ENCODE measurements at places on chromosomes 7 and 10.

DNA sequence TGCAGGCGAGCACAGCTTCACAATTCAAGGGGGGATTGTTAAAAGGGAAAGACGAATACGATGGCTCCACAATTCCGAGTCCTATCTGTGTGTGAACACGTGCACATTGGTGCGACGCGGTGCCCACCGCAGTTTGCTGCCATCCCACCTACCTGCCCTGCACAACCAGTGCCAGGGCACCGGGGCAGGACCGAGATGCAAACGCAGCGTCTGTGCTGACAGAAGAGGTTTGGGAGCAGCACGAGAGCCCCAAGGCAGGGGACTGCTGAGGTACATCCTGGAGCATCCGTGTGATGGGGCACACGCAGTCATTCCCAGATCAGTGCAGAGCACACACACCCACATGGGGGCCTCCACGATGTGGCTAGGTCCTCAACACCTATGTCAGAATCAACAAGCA, 221.3 kb downstream of the DNAJB6 start:
- DNase-seq, result no peak

DNA sequence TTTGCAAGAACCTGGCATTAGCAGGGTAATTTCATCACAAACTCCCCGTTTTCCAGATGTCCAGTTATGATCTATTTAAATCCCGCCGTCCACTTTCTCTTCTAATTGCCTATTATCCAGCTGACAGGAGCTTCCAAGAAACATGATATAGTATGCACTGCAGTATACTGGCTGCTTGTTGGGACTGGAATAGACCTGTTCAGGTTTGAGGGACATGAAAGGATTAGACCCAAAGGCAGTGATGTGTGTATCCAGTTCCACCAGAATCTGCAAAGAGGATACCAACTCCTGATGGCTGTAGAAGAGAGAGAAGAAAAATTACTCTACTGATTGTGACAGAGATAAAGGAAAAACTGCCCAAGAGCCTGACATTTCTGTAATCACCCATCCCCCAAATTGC, 8.9 kb downstream of the MSS51 start:
- no peak for DNase-seq

- DNase-seq, result no peak
Observed at GRCh38 chr10:113953505-113954272, 90.0 kb upstream of the ADRB1 start.

DNA sequence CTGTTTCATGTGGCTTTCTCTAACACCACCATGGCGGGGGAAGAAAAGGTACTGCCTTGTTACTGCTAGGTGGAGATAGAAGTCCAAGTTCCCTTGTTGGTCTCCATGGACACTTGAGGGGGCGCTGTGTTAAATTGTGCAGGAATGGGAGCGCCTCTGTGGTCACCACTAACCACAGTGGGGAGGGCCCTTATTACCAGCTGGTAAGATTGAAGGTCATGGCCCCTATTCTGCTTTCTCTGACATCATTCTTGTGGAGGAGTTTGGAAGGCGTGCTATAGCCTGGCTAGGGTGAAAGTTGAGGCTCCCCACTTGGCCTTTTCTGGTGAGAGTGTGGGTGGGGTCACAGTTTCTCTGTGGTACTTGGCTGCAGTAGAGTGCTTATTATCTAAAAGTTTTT, 14.9 kb upstream of the MXI1 start:
- DNase-seq, result no peak

DNA sequence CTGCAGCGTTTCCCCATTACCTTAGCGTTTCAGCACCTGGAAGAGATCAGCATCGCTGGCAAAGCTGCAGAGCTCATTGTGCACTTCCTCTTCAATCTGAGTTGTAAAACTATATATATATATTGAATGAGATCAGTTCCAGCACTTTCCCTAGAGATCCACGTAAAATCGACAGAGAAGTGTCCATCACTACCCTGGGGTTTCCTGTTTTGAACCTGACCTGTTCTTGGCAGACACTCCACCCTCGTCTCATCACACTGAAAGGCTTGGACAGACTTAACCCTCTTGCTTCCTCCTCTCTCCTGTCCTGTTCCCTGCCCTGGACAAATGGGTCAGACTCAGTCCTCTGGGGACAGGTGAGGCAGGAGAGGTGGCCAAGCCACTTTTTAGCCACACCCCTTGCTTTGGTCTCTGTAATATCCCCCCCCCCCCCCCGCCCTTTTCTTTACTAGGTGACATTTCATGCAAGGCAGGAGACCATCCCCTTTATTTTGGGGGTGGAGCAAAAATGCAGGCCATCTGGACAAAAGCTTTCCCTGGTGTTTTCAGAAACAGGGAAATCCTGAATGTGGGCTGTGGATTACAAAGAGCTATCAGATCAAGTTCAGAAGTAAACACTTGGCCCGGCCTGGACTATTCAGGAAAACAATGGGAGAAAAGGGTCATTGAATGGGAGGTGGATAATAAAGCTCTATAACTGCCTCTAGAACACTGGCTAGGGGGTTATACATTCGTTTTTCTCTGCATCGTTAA, 83.7 kb upstream of the KDM7A start:
- no peak for DNase-seq

Data from stimulated activated CD4-positive, alpha-beta T cell treated with anti-CD3 and anti-CD28 coated beads, Interleukin-4, amount 100 ng/mL, for 4 hours (primary cell).